Mesendoderm (in vitro differentiated cells): ENCODE measurements at places on chromosomes 3 and 15.

DNA sequence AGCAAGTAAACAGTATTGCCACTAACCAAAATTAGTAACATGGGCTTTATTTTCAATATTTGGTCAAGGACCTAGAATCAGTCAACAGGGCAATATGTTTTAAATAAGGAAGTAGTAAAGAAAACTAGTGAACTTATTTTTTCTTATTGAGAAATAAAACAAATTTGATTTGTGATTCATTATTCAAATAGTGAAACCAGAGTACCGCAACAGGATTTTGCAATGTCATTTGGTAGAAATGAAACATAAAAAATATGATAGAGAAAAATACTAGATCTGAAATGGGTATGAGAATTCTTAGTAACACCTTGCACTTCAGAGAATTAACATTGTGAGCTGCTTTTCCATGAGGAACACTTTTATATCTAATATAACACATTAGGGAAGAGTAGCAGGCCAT, 291.8 kb upstream of the GBE1 start:
- DNase-seq, result no peak

DNA sequence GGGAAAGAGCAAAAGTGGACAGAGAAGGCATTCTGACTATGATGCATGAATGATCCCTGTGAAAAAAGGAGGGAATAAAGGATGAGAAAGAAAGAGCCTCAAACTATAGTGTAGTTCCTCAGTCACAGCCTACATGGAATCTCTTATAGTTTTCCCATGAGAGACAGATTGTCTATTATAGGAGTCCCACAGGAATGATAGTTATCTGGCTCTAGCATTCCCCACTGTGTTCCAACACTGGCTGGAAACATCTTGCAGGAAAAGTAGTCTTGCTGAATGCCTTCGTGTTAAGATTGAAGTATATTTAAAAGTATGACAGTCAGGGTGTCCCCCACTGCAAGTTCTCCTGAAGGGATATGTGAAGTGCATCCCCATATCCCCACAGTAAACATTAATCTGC, 641.5 kb upstream of the NECTIN3 start:
- no peak for DNase-seq

GRCh38 chr3:152879130-152879789, 44.3 kb downstream of the P2RY1 start:
- no peak for DNase-seq

- no peak for DNase-seq
Measured at GRCh38 chr3:70868561-70868960, 556.1 kb upstream of the MDFIC2 start.

GRCh38 chr15:95475067-95475466, 855.4 kb upstream of the NR2F2 start:
- DNase-seq, result no peak

- no peak for DNase-seq
Measured at GRCh38 chr15:71116942-71117341, 1.7 kb downstream of the THSD4 start.

DNA sequence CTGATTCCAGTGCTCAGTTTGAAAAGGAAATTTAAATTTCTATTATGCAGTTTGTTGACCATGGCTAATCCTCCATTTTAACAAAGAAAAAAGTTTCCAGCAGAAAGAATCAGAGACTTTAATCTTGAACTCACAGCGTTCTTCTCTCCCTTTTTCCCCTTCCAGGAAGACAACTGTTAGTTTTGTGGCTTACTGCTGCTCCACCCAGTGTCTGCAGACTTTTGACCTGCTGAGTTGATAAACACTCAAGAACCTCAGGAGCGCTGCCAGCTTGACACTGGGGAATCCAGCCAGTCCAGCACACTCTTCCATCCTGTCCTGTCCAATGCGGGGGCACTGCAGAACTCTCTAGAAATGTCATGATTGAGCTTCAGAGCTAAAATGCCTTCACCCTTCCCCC, 134.6 kb downstream of the LRRC28 start:
- no peak for DNase-seq
